Body of pancreas (tissue), 4 donors: ENCODE measurements at places on chromosomes 2 and 18. TPM values are rescaled to one million over a fixed set of nuclear protein-coding genes. Genes with fewer than 3 reads are reported as not detected.

Gene FOXD4L1
- total RNA-seq = 0.52 TPM

Gene THSD7B
- 0.26 TPM for total RNA-seq

Gene DYTN
- total RNA-seq = not detected

Gene TMEFF2
- total RNA-seq = not detected

Gene RBM43
- total RNA-seq = 3.6 TPM
